CD4-positive, alpha-beta T cell treated with Interleukin-21 for 1 hour (primary cell): ENCODE measurements at places on chromosomes 6 and 20.

DNA sequence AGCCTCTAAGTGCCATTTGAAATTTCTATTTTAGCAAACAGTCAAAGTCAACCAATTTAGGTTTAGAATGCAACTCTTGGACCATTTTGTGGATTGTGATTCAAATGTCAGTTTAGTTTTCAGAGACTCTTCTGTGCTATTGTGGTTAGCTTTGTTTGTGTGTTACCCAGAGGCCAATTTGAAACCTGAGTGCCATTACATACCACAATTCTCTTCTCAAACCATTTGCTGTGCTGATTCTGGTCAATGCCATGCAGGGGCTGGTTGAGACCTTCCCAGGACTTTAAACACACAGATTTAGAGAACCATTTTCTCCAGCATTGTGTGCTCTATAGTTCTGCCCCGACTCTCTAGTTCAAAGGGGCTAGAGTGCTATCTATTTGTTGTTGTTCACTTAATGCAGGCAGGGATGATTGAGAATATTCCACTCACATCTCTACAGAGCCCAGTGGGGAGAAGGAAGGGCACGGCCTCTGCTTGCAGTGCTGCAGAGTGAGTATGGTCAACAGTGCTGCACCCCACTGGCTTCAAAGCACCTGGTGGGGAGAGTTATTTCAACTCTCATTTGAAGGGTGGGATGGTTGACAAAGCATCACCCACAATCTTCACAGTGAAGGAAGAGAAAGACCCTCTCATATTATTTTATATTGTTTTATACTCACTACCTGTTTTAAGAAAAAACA is 738.2 kb downstream of the COL12A1 start:
- DNase-seq = no peak

DNA sequence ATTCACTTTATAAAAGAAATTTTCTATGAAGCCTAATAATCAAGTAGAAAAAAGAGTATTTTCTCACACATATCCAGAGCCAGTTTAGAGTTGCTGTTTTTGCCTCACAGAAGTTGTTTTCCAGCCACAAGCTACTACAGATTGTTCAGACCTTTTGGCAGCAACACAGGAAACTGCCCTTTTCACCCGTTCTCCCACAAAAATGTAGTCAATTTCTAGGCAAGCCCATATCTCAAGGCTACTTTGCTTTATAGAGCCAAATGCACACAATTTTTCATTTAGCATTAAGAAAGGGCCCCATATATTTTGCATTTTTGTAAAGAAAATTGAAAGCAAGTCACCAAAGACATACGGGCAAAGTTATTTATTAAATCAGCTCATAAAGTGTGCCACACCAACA is 49.5 kb downstream of the EPB41L2 start:
- DNase-seq = no peak

- no peak for DNase-seq
Measured at GRCh38 chr6:6386010-6386409, 65.5 kb upstream of the F13A1 start.

DNA sequence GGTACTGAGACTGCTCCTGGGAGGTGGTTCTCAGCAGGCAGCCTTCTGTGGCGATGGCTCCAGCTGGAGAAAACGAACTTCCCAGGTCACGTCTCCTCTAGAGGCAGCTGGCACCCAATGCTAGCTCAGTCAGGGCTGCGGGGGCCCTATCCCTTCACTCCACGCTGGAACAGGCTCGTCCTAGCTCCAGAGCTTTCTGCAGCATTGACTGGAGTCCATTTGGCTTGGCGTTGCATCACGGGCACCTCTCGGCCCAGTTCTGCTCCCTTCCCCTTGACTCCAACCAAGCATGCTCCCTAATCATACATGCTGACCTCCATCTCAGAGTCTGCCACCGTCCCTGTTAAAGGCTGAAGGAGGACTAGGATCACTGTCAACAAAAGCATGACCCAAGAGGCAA is 5.9 kb upstream of the IRF4 start:
- no peak for DNase-seq

- no peak for DNase-seq
Measured at GRCh38 chr6:120219339-120219738, 869.8 kb upstream of the MAN1A1 start.

DNA sequence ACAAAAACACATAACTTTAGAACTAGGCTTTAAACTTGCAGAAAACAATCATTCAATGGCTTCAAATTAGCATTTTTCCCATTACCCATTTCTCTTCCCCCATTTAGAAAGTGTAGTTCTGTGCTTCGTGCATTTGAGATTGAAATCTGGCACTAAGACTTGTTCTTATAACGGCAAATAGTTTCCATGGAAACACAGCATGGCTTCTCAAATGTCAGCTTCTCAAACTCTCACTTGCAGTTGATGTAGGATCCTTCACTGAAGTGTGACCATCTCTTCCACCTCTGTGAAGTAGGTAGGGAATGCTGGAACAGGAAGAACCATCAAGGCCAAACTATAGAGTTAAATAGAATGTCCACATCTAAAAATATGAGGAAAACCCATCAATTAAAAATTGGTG is 52.2 kb downstream of the MANEA start:
- DNase-seq = no peak

DNA sequence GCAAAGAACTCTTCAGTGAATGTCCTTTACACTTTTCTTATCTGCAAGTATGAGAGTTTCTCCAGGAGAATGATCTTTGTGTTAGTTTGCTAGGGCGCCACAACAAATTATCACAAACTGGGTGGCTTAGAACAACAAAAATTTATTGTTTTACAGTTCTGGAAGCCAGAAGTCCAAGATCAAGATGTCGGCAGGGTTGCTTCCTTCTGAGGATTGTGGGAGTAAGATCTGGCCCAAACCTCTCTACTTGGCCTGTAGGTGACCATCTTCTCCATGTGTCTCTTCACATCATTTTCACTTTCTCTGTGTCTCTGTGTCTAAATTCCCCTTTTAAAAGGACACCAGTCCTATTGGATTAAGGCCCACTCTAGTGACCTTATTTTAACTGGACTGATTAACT is 103.0 kb downstream of the ADTRP start:
- peak; percentile 8 for DNase-seq

DNA sequence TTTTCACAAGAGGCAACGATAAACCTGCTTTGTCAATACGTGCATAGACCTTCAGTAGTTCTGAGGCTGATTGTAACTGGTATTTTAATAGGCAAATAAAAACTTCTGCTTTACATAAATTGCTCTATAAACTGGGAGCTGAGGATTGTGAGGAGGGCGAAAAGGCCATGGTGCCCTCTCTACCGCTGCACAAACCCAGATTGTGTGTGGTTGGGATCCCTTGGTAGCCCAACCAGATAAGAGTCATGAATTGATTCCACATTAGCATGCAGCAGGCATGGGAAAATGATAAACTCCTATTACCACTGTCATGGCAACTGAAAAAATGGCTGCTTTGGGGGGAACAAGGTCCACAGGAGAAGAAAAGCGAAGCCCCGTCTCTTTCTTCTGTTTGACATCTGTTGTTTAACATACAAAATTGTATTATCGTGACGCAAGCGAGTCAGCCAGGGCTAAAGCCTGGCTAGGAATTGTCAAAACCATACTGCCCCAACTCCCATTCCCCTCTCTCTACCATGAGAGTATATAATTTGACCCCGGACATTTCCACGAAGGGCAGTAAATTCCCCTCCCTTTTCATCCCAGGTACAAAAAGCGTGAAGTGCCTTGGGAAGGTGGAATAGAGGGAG is 157.8 kb upstream of the SALL4 start:
- no peak for DNase-seq

- no peak for DNase-seq
Measured at GRCh38 chr20:24163506-24163905, 174.9 kb upstream of the GGTLC1 start.

GRCh38 chr6:33423777-33424176 is 3.9 kb downstream of the SYNGAP1 start:
- no peak for DNase-seq

GRCh38 chr20:59750209-59750840 is 146.0 kb downstream of the PHACTR3 start:
- DNase-seq = no peak

- DNase-seq = no peak
Measured at GRCh38 chr6:113888956-113889630, 31.9 kb downstream of the MARCKS start.

- DNase-seq = no peak
Measured at GRCh38 chr6:90154755-90155470, 141.7 kb downstream of the BACH2 start.

DNA sequence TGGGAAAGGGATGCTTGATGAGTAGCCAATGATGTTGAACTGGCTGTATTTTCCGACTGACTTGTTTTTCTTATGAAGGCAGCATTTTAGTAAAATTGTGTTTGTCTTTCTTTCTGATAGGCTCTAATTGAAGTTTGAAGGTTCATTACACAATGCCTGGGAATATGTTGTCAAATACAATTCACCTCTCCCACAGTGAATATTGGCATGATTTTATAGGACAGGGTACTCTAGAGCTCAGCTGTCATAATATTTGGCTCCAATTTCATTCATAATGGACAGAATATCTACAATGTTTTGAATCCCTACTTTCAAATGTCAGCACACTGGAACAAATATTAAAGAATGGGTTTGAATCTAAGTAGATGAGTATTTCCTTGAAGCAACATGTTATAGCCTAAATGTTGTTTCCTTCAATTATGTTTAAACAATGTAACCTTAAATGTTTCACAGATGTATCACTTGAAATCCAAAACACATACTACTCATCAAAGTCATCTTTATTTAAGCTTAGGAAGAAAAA is 81.4 kb downstream of the LAMA2 start:
- DNase-seq = no peak

DNA sequence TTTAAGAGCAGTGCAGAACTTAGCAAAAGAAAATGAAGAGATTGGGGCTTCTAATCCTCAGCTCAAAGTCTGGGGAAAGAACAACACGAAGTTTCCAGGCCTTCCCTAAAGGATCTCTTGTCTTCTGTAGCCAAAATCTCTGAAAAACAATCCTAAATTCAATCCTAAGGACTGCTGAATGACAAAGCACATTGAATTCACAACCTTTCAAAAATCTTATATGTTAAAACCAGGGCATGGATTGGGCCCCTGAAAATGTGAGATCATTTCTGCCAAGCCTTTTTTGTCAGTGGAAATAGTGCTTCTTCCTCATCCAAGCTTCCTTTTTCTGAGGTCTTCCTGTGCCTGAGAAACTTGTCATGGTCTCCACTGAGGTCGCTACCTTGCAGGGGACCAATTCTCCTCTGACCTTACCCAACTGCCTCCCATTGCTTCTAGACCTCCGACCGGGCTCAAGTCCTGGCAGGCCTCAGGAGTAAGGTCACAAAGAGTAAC is 126.2 kb upstream of the ARID1B start:
- DNase-seq = no peak

GRCh38 chr20:34922654-34923381 is 32.8 kb downstream of the GSS start:
- no peak for DNase-seq

DNA sequence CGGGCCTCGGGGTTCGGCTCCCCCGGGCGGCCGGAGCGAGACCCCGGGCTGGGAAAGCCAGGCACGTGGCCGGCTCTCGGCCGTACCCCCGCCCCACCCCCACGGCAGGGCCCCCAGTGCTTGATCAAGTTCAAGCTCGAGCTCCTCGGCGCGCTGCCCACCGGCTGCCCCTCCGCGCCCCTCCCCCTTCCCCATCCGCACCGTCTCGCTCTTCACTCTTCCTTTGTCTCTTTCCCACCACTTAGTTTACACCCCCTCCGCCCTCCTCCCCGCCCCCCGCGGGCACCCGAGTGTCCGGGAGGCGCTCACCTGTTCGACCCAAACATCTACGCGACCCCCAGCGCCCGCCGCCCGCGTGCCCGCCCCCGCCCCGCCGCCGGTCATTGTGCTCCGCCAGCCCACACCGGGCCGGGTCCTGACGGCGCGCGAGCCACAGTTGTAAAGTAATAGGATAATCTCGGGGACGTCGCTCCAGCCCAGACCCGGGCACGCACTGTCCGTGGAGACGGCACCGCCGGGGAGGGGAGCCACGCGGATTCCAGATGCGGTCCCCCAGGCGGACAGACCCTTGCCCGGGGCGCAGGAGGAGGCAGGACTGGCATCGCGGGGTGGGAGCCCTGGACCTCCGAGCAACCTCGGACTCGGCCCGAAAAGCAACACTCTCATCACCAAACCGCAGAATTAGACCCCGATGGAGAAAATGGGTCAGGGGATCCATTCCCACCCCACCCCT is 100.7 kb downstream of the NOL4L start:
- peak; percentile 19 for DNase-seq

- no peak for DNase-seq
Measured at GRCh38 chr20:63664143-63664851, 6.2 kb downstream of the RTEL1 start.

DNA sequence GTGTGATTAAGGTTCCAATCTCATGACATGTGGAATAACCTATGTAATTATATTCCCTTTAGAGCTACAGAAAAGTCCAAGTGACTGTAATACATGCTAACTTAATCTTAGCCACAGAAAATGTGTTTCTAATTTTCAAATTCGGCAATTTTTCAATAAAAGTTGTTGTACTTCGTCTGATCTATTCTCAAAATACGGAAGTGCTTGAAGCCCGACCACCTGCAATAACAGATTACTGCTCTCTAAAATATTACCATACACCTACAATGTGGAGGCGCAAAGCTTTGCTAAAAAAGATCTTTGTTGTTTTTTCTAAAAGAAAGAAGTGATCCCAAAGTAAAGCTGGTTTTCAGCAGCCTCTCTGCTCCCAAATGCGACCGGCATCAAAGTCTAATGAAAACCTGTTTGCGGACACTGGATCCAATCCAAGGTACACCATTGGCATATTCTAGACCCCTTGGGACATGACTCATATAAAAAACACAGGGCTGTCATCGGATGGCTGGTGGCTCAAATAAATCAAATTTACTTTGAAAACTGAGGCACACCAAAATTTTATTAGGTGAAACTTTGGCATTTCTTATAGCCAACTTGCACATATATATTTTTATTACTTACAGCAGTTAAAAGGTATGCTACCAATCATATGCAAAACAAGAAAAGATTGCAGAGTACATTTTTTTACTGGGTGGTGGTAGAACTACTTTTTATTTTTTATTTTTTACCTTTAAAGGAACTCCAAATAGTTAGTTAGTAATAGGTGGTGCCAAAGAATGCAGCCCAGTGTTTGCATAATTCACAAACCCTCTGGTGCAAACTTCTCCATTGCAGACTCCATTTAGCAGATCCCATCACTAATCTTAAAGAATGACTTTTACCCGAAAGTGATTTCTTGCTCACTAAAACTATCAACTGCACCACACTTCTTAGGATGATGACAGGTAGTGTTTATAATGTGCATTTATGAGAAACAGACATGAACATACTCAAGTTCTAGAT is 118.7 kb upstream of the TBX18 start:
- no peak for DNase-seq

DNA sequence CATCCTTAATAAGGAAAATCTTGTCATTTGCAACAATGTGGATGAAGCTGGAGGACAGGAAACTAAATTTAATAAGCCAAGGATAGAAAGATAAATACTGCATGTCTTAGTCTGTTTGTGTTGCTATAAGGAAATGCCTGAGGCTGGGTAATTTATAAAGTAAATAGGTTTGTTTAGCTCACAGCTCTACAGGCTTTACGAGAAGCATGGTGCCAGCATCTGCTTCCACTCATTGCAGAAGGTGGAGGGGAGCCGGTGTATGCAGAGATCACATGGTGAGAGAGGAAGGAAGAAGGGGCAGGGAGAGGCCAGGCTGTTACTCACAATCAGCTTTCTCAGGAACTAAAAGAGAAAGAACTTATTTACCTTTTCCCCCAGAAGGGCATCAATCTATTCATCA is 118.9 kb upstream of the SMLR1 start:
- no peak for DNase-seq

- no peak for DNase-seq
Measured at GRCh38 chr6:3347826-3348225, 89.1 kb downstream of the PSMG4 start.
